ENCODE measurements at places on chromosomes 6 and 20.
A peak's percentile ranks its signal among the peaks of the same experiment; 100 is the strongest.

- peak; percentile 48 for DNase-seq
These were observed 169.5 kb downstream of the FRK start for GRCh38 chr6:115891111-115891669.

DNA sequence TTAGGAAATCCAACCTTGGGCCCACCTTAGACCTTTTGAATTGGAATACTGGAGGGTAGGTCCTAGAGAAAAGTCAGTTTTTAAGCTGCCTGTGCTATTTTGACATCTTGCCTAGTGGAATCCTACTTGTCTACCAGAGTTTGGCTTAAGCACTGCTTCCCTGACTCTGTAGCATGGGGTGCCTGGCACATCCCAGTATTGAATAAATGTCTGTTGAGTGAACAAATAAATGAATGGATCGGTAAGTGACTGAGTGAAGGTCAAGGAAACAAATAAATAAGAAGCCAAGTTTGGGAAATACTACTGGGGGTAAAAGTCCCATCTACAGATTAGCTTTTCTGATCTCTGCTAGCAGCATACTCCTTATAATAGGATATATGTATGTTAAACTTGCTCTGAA, 140.5 kb downstream of the FNDC1 start:
- DNase-seq = no peak

DNA sequence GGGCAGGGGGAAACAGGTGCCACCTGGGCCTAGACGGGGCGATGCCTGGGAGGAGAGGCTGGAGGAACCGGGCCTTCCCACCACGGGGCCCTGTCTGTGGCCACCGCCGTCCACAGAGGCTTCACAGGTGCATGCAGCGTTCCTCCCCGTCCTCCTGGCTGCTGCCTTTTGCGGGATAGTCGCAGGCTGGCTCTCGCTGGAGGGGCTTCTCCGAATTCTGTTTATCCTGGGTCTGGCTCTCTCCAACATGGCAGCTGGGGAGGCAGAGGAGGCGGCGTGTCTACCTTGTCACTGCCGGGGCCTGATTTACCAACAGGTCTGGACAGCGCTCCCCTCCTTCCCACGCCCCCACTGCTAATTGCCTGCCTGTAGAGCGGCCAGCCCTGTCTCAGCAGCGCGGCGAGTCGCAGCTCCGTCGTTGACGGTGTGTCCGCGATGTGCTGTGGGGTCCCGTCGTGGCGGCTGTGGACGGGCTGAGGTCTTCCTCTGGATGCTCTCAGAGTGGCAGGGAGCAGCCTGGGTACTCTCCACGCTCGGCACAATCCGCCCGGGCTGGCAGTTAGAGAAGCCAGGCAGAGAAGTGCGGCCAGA, 262.9 kb downstream of the TAF4 start:
- no peak for DNase-seq

GRCh38 chr6:34532230-34532629, 23.9 kb downstream of the SPDEF start:
- DNase-seq = no peak

DNA sequence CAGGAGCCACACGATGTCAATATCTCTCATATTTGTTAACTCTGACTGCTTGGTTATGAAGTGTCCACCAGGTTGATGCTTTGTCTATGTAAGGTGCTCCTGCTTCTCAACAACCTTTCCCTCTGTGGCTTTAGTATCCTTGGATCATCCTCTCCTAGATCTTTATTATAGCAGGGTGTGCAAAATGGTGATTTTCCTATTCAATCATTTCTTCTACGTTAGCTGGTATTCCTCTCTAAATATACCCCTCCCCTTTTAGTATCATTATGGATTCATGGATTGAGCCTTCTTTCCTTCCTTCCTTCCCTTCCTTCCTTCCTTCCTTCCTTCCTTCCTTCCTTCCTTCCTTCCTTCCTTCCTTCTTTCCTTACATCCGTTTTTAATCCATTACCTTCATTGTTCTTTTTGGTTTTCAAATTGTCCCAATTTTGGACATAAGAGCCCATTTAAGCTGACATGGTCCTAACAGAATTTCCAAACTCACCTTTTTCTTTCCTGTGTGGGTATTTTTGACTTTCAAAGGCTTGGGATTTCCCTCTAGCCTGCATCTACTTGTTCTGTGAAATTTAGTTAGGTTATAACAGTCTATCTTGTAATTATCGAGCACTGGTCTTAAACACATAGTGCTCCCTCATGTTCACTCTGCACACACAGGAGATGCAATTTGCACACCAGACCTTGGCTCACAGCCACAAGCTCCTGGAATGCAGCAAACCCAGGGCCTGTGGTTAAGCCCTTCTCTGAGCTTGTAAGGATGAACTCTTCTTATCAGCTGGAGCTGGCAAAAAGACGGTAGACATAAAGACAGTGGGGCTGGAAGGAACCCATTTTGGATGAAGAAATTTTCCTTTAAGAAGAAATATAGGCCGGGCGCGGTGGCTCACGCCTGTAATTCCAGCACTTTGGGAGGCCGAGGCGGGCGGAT, 109.9 kb downstream of the SLC24A3 start:
- no peak for DNase-seq

- DNase-seq = no peak
These were observed 61.8 kb upstream of the AFDN start for GRCh38 chr6:167764713-167765479.

DNA sequence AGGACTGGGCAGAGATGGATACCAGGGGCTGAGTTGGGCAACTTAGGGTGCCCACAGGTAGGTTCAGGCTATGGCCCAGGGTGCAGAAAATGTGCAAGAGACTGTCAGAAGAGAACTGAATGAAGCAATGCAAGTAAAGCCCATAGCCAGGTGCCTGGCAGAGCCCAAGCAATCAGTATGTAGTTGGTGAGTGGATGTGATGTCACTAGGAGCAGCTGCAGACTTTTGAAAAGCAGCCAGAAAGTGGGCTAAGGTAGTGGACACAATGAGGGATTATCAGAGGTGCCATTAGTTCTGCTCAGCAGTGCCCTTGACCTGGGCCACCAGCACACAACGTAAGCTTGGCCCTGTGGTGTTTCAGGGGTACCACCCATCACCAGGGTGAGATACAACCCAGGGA, 135.3 kb downstream of the SOBP start:
- DNase-seq = no peak

DNA sequence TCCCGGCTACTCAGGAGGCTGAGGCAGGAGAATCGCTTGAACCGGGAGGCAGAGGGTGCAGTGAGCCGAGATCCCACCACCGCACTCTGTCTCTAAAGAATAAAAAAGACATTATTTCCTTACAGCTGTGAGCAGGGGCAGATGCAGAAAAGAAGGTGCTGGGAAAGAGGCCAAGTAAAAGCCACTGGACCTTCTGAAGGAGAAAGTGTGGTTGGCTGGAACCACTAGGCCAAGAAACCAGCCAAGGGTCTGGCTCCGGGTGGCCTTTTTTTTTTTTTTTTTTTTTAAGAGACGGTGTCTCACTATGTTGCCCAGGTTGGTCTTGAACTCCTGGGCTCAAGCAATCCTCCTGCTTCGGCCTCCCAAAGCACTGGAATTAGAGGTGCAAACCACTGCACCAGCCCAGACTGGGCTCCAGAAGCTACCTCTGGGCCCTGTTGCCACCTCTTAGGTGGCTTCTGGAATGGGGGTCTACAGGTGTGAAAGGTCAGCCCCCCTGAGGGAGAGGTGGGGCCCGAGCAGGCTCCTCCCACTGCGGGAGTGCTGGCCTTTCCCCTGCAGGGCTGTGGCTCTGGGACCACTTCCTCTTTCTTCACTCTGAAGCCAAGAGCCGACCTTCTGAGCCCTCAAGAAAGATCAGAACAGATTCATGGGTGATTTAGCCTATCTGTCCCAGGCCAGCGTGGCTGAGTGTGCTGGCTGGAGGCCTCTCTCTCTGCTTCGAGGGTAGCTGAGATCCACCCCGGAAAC, at the start of gene FGD2:
Gene FGD2 (plus strand): TSS at position 595 of the 750 bp plus-strand sequence. CDS start 163 bp downstream, outside the sequence.
- no peak for DNase-seq

- DNase-seq = peak; percentile 63
These were observed 11.0 kb downstream of the SMPDL3A start for GRCh38 chr6:122799916-122800686.

DNA sequence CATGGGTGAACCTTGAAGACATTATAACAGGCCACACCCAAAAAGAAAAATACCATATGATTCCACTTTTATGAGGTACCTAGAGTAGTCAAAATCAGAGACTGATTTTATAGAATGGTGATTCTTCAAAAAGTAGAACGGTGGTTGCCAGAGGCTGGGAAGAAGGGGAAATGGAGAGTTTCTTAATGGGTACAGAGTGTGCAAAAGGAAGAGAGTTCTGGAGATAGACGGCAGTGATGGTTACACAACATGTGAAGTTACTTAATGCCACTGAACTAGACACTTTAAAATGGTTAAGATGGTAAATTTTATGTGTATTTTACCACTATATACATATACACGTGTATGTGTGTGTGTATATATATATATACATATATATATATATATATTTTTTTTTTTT, 80.8 kb downstream of the PRND start:
- no peak for DNase-seq

DNA sequence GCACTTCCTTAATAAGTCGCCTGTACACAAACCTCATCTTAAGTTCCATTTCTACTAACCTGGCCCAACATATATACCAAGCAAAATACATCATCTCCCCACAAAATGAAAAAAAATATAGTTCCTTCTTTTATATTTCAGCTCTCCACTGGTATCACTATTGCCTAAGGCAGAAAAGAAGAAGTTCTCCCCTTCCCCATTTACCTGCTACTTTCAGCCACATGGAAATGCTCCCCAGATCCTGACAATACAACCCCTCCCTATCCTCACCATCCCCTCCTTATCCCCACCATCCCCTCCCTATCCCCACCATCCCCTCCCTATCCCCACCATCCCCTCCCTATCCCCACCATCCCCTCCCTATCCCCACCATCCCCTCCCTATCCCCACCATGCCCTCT, 175.7 kb downstream of the LINC00237 start:
- no peak for DNase-seq

- DNase-seq = no peak
These were observed at the start of gene PTGIS for GRCh38 chr20:49567421-49568277. TSS of gene PTGIS (minus strand) at chr20:49568137. CDS start at chr20:49568116, 21 bp downstream.

GRCh38 chr6:118781897-118782296, 112.1 kb upstream of the ASF1A start:
- DNase-seq = no peak

DNA sequence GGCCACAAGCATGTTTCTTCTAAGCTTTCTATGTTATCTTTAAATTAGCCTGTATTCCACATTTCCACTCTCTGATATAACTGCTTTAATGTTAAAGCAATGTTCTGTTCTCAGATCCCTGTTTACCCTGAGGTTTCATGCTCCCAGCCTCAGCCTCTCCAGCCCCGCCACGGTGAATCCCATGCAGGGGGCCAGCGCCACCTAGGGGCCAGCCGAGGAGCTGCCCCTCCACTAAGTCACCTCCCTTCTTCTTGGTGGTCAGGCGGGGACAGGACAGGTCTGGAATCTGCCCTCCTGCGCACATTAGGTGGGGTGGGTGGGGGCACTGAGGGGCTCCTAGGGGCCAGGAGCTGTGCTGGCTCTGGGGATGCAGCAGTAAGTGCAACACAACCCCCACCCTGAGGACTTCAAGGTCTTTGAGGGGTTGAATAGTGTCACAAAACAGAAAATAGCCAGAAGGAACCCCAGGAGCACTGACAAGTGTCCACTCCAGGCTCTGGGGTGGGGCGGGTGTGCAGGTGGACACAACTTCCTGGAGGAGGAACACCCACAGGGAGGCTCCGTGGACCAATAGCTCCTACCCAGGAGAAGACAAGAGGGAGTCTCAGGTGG, 61.6 kb downstream of the RAB44 start:
- peak; percentile 74 for DNase-seq

- no peak for DNase-seq
These were observed 11.0 kb upstream of the IRF4 start for GRCh38 chr6:380234-381218.

GRCh38 chr20:57022306-57022705, 244.1 kb downstream of the BMP7 start:
- DNase-seq = no peak

GRCh38 chr6:120938164-120938875, 396.0 kb downstream of the TBC1D32 start:
- DNase-seq = no peak

DNA sequence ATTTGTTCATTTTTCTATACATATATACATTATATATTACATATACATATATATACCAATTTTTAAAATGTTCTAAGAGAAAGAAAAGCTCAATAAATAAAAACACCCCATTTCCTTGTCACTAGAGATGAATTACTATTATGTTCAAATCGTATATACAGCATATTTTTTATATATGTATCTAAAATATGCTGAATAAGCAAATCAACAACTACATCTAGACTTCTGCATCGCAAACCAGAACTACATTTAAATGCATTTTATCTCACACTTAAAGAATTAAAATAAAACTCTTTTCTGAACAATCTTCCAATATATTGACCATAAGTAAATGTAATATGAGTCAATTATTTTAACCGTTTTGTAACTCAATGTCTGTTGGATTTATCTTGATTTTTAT, 133.9 kb downstream of the LAMA2 start:
- no peak for DNase-seq

GRCh38 chr20:19827818-19828217, 69.8 kb downstream of the RIN2 start:
- no peak for DNase-seq

DNA sequence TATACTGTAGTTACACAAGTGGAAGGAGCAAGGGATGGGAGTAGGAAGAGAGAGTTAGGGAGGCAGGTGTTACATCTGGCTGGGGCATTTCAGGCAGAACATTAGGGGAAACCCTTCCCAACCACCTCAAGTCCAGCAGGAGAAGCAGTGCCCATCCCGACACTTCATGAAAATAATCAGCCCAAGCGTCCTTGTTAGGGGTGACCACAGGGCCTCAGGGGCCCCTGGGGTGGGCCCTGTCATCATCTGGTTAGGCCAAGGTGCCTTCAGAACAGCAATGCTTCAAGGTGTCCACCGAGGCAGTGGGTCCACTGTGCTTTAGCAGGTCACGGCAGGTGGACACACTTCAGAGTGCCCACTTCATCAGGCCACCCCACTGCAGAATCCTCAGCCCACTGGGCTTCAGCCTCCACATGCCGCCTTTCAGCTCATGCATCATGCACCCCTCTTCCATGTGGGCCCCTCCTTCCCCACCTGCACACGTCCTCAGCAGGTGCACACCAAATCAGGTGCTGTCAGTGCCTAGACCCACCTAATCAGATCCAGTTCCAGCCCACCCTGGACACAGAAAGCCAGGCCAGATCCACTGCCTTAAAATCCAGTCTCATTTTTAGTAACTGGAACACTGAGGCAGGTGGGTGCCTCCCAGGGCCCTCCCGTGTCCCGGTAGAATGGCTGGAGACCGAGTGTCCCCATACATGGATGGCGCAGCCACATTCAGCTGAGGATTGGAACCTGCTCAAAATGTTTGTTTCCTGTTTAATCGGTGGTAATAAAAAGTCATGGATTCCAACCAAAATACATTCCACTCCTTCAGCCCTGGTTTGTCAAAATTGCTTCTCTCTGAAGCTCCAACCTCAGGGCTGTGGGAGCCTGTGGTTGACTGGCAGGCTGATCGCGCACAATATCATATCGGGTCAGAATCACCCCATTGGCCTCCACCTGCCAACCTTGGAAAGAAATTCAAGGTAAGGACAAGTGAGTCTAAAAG, 99.5 kb downstream of the ANKRD60 start:
- no peak for DNase-seq

GRCh38 chr20:8780915-8781314, 288.0 kb upstream of the PLCB4 start:
- no peak for DNase-seq

GRCh38 chr6:27814665-27815424, 97.4 kb downstream of the OR2B2 start:
- DNase-seq = peak; percentile 96

- DNase-seq = no peak
These were observed 25.5 kb upstream of the NXT1 start for GRCh38 chr20:23325107-23325506.

- DNase-seq = no peak
These were observed 53.5 kb downstream of the AGPAT4 start for GRCh38 chr6:161220346-161220745.

GRCh38 chr6:4781426-4781825, 5.2 kb downstream of the CDYL start:
- no peak for DNase-seq
